ENCODE measurements at places on chromosomes 7 and 10. TPM values are rescaled to one million over a fixed set of nuclear protein-coding genes. Genes with fewer than 3 reads are reported as not detected.

DNA sequence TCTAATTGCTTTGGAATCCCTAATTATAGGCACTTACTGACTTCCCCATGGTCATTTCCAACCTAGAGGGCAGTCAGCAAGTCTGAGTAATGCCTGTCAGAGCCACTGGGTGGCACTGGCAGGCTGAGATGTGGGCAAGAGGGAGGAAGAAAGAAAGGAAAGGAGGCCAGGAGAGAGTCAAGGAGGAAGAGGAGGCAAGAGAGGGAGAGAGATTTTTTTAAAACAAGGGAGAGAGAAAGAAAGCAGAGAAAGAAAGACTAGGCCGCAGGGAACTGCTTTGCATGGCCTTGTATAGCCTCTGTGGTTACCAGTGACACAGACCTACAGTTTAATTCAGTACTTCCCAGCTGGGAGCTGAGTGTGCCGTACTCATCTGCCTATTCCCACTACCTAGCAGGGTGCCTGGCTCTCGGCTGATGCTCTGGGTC lies 210.4 kb upstream of the ADO start:
- H3K36me3 ChIP-seq: no peaks in the 10 kb centered on the region
- peak; percentile 51 for DNase-seq

GRCh38 chr7:149625340-149625946 lies 127.8 kb upstream of the ZNF746 start:
- peak; percentile 72 for DNase-seq
- H3K27ac ChIP-seq: no peak overlapping the region
- no peaks in the 10 kb centered on the region for H3K27me3 ChIP-seq
- H3K4me3 ChIP-seq: peak overlapping the region; percentile 34
- H3K36me3 ChIP-seq: peaks cover 6% of the 10 kb centered on the region

DNA sequence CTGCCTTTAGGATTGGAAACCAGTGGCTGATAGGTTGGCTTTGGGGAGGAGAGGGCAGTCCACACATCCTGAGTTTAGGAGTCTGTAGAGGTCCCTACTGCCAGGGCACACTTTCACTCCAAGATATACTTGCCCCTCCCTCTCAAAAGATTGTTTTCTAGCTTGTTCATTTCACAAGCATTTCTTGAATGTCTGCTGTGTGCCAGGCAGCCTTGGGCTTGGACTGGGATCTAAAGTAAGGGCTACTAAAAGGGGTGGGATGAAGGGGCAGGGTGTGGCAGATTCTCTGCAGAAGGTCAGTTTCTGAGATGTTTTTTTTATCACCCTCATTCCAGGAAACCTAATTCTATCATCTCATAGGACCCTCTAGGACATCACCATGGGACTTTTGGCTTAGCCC lies 272.4 kb downstream of the SKAP2 start:
- H3K27me3 ChIP-seq: no peaks in the 10 kb centered on the region
- no peak overlapping the region for H3K27ac ChIP-seq
- no peak overlapping the region for H3K4me3 ChIP-seq
- H3K4me1 ChIP-seq: no peaks in the 10 kb centered on the region

GRCh38 chr10:44042926-44043602 lies 341.8 kb downstream of the CXCL12 start:
- DNase-seq: no peak
- no peaks in the 10 kb centered on the region for H3K27me3 ChIP-seq
- no peak overlapping the region for H3K4me3 ChIP-seq
- H3K27ac ChIP-seq: no peak overlapping the region

DNA sequence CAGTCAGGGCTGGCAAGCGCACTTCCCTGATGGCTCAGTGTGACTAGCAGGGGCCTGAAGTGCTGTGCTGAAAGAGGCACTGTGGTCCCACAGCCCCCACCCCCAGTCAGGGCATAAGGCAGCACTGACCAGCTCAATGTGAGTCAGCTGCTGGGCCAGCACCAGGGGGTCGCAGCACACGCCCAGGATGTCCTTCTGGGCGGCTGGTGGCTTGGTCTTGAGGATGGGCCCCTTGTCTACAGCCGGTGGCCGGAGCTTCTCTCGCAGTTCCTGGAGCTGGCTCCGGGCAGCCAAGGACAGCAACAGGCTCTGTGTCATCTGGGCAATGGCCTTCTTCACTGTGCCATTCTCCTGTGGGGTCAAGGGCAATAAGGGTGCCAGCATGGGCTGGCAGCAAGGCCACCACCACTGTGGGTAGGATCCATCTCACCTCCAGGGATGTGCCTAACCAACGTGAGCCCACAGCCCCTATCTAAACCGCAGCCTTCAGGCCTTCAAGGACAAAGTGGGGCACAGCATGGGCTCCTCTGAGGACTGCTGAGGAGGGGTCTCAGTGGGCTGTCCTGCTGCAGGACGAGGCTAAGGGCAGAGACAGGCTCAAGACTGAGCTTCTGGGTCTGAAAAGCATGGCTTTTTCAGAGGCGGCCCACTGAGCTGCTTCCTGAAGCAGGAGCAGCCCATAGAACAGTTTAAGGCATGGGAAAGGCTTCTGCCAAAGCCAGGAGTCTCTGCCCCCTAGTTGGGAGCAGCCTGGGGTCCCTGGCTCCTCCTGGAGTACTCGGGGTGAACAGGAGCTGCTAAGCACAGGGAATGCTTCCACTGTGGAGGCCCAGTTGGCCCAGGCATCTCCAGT lies 62.5 kb downstream of the CSGALNACT2 start:
- no peak overlapping the region for H3K27ac ChIP-seq
- H3K27me3 ChIP-seq: no peaks in the 10 kb centered on the region
- H3K4me3 ChIP-seq: no peak overlapping the region
- H3K36me3 ChIP-seq: no peaks in the 10 kb centered on the region
- DNase-seq: no peak

DNA sequence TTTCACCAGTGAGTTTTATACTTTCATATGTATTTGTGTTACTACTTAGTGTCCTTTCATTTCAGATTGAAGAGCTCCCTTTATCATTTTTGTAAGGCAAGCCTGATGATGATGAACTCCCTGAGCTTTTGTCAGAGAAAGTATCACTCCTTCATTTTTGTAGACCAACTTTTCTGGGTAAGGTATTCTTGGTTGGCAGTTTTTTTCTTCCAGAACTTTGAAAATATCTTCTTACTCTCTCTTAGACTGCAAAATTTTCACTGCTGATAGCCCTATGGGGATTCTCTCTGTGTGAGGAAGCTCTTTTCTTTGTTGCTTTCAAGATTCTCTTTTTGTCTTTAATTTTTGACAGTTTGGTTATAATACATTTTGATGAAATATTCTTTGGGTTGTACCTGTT lies 35.7 kb downstream of the CCDC7 start:
- H3K4me1 ChIP-seq: no peaks in the 10 kb centered on the region
- no peak overlapping the region for H3K27ac ChIP-seq
- H3K36me3 ChIP-seq: peaks cover 4% of the 10 kb centered on the region
- no peaks in the 10 kb centered on the region for H3K27me3 ChIP-seq
- no peak for DNase-seq

DNA sequence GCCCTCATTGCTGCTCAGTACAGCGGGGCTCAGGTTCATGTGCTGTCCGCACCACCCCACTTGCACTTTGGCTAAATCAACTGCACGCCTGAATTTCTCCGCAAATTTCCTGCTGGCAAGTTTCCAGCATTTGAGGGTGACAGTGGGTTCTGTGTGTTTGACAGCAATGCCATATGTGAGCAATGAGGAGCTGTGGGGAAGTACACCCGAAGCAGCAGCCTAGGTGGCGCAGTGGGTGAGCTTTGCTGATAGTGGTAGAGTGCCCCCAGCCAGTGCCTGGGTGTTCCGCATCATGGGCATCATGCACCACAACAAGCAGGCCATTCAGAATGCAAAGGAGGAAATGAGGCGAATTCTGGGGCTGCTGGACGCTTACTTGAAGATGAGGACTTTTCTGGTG lies 103.9 kb upstream of the POT1 start:
- H3K27me3 ChIP-seq: no peaks in the 10 kb centered on the region
- no peak for DNase-seq
- no peaks in the 10 kb centered on the region for H3K36me3 ChIP-seq

- H3K4me1 ChIP-seq: peaks cover 45% of the 10 kb centered on the region
- no peak overlapping the region for H3K4me3 ChIP-seq
- DNase-seq: no peak
- H3K27ac ChIP-seq: peak overlapping the region; percentile 88
- H3K27me3 ChIP-seq: no peaks in the 10 kb centered on the region
Observed at GRCh38 chr7:47327346-47327697, 254.6 kb downstream of the TNS3 start.

- H3K36me3 ChIP-seq: no peaks in the 10 kb centered on the region
- peak; percentile 92 for DNase-seq
- H3K4me1 ChIP-seq: peaks cover 10% of the 10 kb centered on the region
- H3K27me3 ChIP-seq: no peaks in the 10 kb centered on the region
- H3K27ac ChIP-seq: no peak overlapping the region
Observed at GRCh38 chr7:1664711-1665548, 5.1 kb upstream of the ELFN1 start.

DNA sequence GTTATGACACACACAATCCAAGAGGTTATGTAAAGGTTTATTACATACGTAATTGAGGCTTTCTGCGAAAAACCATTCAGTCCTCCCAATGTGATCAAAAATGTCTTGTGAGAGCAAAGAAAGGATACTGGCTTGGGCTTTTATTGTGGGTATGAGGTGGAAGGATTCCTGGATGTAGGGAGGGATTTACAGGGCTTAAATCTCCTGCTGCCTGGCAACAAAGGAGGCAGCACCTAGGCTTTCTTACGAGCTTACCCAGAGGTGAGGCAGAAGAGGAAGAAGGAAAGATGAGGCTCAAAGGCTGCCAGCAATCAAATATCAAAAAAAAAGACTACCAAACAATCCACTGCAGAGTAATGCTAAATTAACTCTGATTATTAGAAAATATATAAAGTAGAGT lies 1149.5 kb upstream of the POT1 start:
- no peak overlapping the region for H3K4me3 ChIP-seq
- no peak overlapping the region for H3K27ac ChIP-seq
- no peaks in the 10 kb centered on the region for H3K4me1 ChIP-seq
- H3K36me3 ChIP-seq: no peaks in the 10 kb centered on the region
- no peaks in the 10 kb centered on the region for H3K27me3 ChIP-seq
- no peak for DNase-seq

GRCh38 chr7:132817949-132818348 lies 241.7 kb upstream of the PLXNA4 start:
- H3K4me1 ChIP-seq: peaks cover 13% of the 10 kb centered on the region
- no peak overlapping the region for H3K4me3 ChIP-seq
- H3K36me3 ChIP-seq: no peaks in the 10 kb centered on the region
- no peak overlapping the region for H3K27ac ChIP-seq
- peak; percentile 11 for DNase-seq

GRCh38 chr7:157035302-157035701 lies 24.8 kb upstream of the MNX1 start:
- H3K36me3 ChIP-seq: no peaks in the 10 kb centered on the region
- DNase-seq: no peak
- no peak overlapping the region for H3K27ac ChIP-seq
- H3K27me3 ChIP-seq: no peaks in the 10 kb centered on the region
- H3K4me1 ChIP-seq: no peaks in the 10 kb centered on the region

DNA sequence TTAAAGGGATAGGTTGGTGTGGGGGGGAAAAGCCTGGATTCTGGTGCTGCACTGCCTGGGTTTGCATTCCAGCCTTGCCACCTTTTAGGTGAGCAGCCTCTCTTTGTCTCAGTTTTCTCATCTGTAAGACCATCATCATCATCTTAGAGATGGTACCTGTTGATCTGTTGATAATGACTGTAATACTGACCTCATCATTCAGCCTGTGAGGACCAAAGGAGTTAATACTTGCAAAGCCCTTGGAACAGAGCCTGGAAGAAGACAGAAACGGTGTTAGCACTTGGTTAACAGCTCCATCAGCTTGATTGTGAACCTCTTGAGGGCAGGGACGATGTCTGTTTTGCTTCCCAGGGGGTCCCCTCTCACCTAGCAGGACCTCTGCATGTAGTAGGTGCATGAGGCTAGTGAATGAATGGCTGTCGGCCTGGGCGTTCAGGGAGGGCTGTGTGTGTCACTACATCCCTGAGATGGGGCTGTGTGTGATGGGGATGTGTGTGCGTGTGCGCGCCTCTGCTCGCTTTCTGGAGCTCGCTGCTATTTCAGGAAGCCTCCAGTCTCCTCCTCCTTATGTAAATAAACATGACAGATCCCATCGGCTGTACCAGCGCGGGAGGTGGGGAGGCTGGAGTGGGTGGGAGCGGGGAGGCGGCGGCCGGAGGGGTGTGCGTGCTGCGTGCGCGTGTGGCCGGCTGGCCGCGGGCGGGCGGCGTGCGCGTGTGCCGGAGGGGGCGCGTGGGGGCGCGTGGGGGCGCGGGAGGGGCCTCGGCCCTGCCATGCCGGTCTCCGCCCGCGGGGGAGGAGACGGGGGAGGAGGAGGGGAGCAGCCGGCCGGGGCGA lies 61.2 kb downstream of the NEURL1 start:
- H3K36me3 ChIP-seq: no peaks in the 10 kb centered on the region
- H3K4me3 ChIP-seq: no peak overlapping the region
- no peaks in the 10 kb centered on the region for H3K27me3 ChIP-seq
- no peak overlapping the region for H3K27ac ChIP-seq

DNA sequence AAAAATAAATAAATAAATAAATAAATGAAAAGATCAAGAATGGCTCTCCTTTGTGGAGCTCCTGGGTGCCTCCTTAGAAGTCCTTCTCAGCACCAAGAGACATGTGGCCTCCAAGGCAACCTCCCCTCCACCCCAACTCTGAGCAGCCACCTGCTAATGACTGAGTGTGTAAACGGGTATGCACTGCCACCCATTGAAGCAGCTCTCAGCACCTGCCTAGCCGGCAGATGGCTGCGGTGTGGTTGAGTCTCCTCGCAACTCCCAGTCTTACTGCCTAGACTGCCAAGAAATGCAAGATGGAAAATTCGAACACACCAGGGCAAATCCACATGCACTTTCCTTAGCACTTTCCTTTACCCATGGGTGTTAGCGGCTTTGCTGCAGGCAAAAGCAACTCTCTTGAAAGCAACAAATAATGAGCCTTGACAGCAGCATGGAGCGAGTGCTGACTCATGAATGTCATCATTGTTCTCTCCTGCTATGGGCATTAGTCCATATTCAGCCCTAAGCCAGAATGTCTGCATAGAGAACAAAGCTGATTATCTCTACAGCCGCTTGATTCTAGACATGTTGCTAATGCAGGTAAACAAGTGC lies 913.9 kb upstream of the AUTS2 start:
- H3K36me3 ChIP-seq: no peaks in the 10 kb centered on the region
- H3K4me1 ChIP-seq: no peaks in the 10 kb centered on the region
- DNase-seq: no peak
- H3K4me3 ChIP-seq: no peak overlapping the region
- no peaks in the 10 kb centered on the region for H3K27me3 ChIP-seq
- H3K27ac ChIP-seq: no peak overlapping the region

- H3K27ac ChIP-seq: no peak overlapping the region
- no peaks in the 10 kb centered on the region for H3K36me3 ChIP-seq
Observed at GRCh38 chr7:4132221-4132620, 549.9 kb upstream of the FOXK1 start.

GRCh38 chr10:49457686-49458085 lies 61.8 kb upstream of the DRGX start:
- H3K27ac ChIP-seq: no peak overlapping the region
- DNase-seq: no peak
- no peaks in the 10 kb centered on the region for H3K4me1 ChIP-seq
- peaks cover 13% of the 10 kb centered on the region for H3K36me3 ChIP-seq
- no peak overlapping the region for H3K4me3 ChIP-seq
- H3K27me3 ChIP-seq: no peaks in the 10 kb centered on the region

GRCh38 chr10:127047878-127048238 lies 142.6 kb downstream of the DOCK1 start:
- H3K4me3 ChIP-seq: no peak overlapping the region
- no peaks in the 10 kb centered on the region for H3K27me3 ChIP-seq
- H3K27ac ChIP-seq: no peak overlapping the region
- H3K4me1 ChIP-seq: no peaks in the 10 kb centered on the region
- DNase-seq: no peak

Gene GPR26
- not detected for total RNA-seq

Gene CPN1
- total RNA-seq: not detected

Gene TMEM236
- total RNA-seq: 1.9 TPM
